Epithelial cell of umbilical artery (primary cell): ENCODE measurements at places on chromosomes 7 and 10. TPM values are rescaled to one million over a fixed set of nuclear protein-coding genes. Genes with fewer than 3 reads are reported as not detected.

NEBL gene
- 0.65 and 1.7 TPM in 2 replicates for total RNA-seq

SNX10 gene
- total RNA-seq, result 0.32 and 0.61 TPM in 2 replicates

ZNF107 gene
- 1.6 and 2.7 TPM in 2 replicates for total RNA-seq

IFIT1 gene
- 6.5 and 164 TPM in 2 replicates for total RNA-seq

SLC16A9 gene
- total RNA-seq, result 0.30 and 0.97 TPM in 2 replicates

NAT16 gene
- total RNA-seq, result not detected in 2 replicates

HOXA1 gene
- 0.30 and 0.32 TPM in 2 replicates for total RNA-seq

CYP2E1 gene
- 0.32 TPM in 1 of 2 replicates, not detected in the other for total RNA-seq

PTPRN2 gene
- 0.32 and 0.61 TPM in 2 replicates for total RNA-seq

TMEM273 gene
- total RNA-seq, result 2.6 and 9.7 TPM in 2 replicates

FKBP9 gene
- total RNA-seq, result 109 and 145 TPM in 2 replicates

CFAP58 gene
- 0.15 and 0.65 TPM in 2 replicates for total RNA-seq

MALSU1 gene
- total RNA-seq, result 59.0 and 59.1 TPM in 2 replicates

ZNF92 gene
- 6.1 and 13.6 TPM in 2 replicates for total RNA-seq

CHST3 gene
- 8.4 and 11.9 TPM in 2 replicates for total RNA-seq

SLC39A12 gene
- under 0.01 TPM in 1 of 2 replicates, not detected in the other for total RNA-seq

UPK3B gene
- not detected in 2 replicates for total RNA-seq

PNLIPRP1 gene
- total RNA-seq, result not detected in 2 replicates

CCDC201 gene
- not detected in 2 replicates for total RNA-seq

PIP gene
- not detected in 2 replicates for total RNA-seq

SLC35B4 gene
- 11.0 and 16.7 TPM in 2 replicates for total RNA-seq

ARF5 gene
- total RNA-seq, result 214 and 233 TPM in 2 replicates

SUGCT gene
- total RNA-seq, result 1.2 and 2.3 TPM in 2 replicates

NEUROD6 gene
- total RNA-seq, result not detected in 2 replicates

TRPV5 gene
- total RNA-seq, result not detected in 2 replicates

DDC gene
- total RNA-seq, result not detected in 2 replicates
